ENCODE measurements at places on chromosomes 7 and 10. TPM values are rescaled to one million over a fixed set of nuclear protein-coding genes. Genes with fewer than 3 reads are reported as not detected.

GRCh38 chr7:155452505-155453295 lies 5.2 kb upstream of the EN2 start:
- peaks cover 29% of the 10 kb centered on the region for H3K4me1 ChIP-seq
- DNase-seq, result no peak
- H3K27ac ChIP-seq, result no peak overlapping the region
- no peak overlapping the region for H3K4me3 ChIP-seq

Gene LIPJ
- not detected for total RNA-seq

DNA sequence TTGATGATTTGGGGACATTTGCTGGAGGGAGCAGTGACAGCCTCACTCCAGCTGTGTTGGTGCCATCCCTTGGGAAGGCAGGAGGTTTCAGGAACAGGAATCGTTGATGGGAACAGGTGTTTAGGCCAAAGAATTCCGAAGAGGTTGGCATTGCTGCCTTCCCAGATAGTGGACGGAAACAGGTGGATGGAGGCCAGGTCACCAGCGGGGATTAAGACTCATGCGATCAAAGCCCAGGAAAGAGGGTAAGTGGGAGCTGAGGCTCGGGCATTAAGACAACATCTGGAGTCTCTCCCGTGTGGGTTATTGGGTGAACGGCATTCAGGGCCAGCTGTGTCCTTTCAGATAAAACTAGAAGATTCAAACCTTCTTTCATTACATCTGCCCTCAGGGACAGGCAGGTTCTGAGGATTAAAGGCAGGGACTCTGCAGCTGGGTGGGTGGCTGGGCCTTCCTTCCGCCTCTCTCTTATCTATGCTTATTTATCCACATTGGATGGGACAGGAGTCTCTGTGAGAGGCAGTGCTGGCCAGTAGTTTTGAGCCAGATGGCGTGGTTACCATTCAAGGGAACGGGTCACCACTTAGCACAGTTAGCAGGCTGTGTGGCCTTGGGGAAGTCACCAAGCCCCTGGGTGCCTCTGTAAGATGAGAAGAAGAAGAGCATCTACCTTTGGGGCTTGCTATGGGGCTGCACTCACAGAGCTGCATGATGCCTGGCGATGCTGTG lies 67.6 kb downstream of the INSIG1 start:
- no peak overlapping the region for H3K4me3 ChIP-seq
- H3K4me1 ChIP-seq, result no peaks in the 10 kb centered on the region
- H3K27me3 ChIP-seq, result no peaks in the 10 kb centered on the region
- H3K36me3 ChIP-seq, result no peaks in the 10 kb centered on the region

DNA sequence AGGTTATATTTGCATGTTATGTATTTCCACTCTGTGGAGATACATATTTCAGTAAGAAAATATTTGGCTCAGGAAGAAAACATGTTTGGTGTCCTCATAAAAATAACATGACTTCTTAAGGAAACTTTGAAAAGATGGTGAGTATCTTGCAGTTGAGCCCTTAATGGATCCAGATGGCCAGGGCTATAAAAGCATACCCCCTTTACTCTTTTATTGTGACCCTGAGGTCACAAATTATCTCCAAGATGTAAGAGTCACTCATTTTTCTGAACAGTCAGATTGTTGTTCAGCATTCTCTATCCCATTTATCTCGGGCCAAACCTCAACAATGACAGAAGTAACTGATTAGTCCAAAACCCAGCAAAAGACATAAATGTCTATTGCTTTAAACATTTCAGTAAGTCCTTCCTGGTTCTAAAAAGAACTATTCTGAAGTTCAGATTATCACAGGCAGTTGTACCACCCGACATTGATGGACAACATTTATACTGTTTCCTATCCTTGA lies 539.4 kb downstream of the PARD3 start:
- H3K4me1 ChIP-seq, result no peaks in the 10 kb centered on the region
- DNase-seq, result no peak
- no peaks in the 10 kb centered on the region for H3K27me3 ChIP-seq
- no peak overlapping the region for H3K27ac ChIP-seq
- no peak overlapping the region for H3K4me3 ChIP-seq

DNA sequence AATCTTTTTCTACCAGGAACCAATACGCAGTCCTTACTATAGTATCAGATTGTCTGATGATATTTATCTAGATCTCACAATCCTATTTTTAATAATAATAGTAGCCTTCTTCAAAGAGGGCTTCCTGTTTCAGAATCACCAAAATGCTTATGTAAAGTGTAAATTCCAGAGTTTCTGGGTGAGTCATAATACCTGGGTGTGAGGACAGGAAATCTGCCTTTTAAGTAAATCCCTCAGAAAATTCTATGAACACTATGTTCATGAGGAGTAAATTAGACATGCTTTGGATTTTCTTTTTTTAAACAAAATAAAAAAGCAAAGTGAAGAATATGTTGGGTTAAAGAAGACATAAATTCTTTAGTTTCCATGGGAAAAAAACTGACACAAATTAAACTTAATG lies 20.5 kb downstream of the DKK1 start:
- H3K4me1 ChIP-seq, result no peaks in the 10 kb centered on the region
- H3K36me3 ChIP-seq, result no peaks in the 10 kb centered on the region
- DNase-seq, result no peak
- H3K4me3 ChIP-seq, result no peak overlapping the region
- H3K27ac ChIP-seq, result no peak overlapping the region

DNA sequence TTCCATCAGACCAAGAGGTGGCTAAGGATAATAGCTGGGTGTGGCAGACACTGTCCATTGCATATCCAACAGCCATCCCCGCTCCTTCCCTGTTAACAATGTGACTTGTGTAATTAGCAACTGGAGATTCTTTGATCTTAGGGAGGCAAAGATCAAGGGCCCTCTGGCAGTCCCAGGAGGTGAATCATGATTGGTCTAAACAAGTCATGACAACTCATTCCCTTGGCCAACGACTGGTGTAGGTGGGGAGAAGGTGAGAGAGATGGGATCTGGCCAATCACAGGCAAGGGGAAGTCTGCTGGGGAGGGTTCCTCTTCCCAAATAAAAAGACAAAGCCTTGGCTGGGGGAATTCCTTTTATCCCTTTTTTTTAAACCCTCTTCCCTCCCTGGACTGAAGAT lies 46.2 kb upstream of the COMTD1 start:
- H3K4me1 ChIP-seq, result peaks cover 41% of the 10 kb centered on the region
- no peaks in the 10 kb centered on the region for H3K36me3 ChIP-seq
- no peak overlapping the region for H3K27ac ChIP-seq
- no peak overlapping the region for H3K4me3 ChIP-seq
- no peaks in the 10 kb centered on the region for H3K27me3 ChIP-seq

DNA sequence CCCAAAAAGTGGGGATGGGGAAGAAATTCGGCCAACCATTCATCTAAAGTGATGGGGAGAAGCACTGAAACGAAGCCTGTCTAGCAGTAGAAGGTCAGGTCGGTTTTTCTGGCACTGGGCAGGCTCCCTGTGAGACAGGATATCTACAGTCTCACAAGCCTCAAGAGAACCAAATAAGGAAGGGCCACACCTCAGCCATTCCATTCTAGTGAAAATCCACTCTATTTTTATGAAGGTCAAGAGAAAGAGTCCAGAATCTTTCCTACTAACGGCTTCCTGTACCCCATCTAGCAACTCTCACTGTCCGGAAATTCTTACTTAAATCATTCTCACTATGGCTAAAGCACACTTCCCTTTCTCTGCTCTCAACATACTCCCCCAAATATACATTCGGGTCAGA lies 267.1 kb downstream of the PRPF18 start:
- no peak for DNase-seq
- H3K4me3 ChIP-seq, result no peak overlapping the region
- H3K36me3 ChIP-seq, result no peaks in the 10 kb centered on the region
- H3K27ac ChIP-seq, result peak overlapping the region; percentile 45
- H3K27me3 ChIP-seq, result no peaks in the 10 kb centered on the region

- H3K36me3 ChIP-seq, result no peaks in the 10 kb centered on the region
- H3K4me1 ChIP-seq, result peaks cover 7% of the 10 kb centered on the region
- H3K4me3 ChIP-seq, result no peak overlapping the region
- no peak for DNase-seq
- H3K27me3 ChIP-seq, result no peaks in the 10 kb centered on the region
Observed at GRCh38 chr10:77964811-77965210, 38.3 kb upstream of the DLG5 start.

DNA sequence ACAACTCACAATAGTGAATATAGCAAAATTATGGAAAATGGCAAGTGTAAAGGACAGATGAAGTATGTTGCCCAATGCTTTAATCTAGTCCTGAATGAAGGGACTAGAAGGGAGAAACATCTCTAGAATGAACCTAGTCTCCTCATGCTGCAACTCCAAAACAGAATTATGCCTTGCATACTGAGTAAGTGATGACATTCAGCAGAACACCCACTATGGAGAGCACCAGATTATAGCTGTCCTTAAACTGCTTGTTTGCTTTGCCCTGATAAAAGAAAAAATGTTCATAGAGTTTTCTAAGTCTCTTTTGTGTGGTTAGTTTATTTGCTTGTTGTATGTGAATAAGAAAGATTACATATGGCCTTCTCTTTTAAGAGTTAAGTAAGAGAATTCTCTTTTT lies 7.8 kb upstream of the HGF start:
- H3K4me3 ChIP-seq, result no peak overlapping the region
- no peak for DNase-seq
- H3K36me3 ChIP-seq, result no peaks in the 10 kb centered on the region
- no peak overlapping the region for H3K27ac ChIP-seq
- no peaks in the 10 kb centered on the region for H3K4me1 ChIP-seq

DNA sequence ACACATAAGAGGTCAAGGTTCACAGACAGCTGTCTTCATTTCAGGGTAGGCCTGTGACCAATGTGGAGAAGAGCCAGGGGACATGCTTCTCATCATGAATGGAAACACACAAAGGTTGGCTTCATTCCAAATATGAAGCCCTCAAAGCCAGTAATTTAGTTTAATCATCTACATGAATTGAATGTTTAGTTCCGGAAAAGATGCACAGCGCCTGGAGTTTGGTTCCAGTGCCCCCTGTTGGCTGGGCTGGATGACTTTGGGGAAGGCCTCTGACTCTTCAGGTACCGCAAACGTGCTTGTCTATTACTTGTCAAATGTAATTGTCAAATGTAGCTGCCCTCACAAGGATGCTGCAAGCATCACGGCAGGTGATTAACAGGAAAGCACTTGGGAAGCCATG lies 130.7 kb downstream of the ADRA2A start:
- no peaks in the 10 kb centered on the region for H3K4me1 ChIP-seq
- H3K27ac ChIP-seq, result no peak overlapping the region
- H3K27me3 ChIP-seq, result no peaks in the 10 kb centered on the region
- DNase-seq, result no peak
- no peak overlapping the region for H3K4me3 ChIP-seq

Gene RAPGEF5
- total RNA-seq, result 32.4 TPM

DNA sequence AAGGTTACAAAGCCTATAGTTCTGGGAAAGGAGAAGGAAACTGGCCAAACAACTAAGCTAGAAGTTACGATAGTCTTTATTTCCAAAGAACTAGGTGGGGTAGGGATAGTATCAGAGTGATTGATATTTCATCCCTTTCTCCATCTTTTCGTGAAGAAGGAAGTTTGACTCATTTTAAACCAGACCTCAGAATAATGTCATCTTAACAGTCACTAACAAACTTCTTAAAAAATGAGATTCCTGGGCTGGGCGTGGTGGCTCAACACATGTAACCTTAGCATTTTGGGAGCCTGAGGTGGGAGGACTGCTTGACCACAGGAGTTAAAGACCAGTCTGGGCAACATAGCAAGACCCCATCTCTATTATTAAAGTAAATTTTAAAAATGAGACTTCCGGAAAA lies 69.4 kb downstream of the ARL4A start:
- H3K4me1 ChIP-seq, result no peaks in the 10 kb centered on the region
- no peaks in the 10 kb centered on the region for H3K27me3 ChIP-seq
- no peaks in the 10 kb centered on the region for H3K36me3 ChIP-seq

DNA sequence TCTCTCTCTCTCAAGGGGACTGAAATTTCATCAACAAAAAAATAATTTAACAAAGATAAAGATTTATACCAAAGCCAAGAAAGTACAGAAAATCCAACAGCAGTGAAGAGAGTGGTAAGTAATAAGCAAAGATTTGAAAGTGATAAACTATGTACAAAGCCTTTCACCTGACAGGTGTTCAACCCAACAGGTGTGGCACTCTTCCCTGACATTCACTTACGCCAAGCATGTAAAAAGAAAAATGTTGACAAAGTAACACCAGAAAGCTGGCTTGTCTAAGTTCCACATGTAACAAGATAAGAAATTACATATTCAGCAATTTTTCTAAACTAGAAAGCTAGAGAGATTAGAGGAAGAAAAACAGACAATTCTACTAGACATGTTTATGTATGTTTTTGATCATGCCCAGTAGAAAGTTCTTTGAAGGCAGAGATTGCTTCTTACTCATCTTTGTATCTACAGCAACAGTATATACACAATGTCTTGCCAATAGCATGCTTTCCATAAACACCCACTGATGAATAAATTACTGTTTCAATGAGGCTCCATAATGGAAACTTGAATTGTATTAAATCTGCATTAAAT lies 468.5 kb downstream of the PARD3 start:
- H3K27me3 ChIP-seq, result no peaks in the 10 kb centered on the region
- no peak overlapping the region for H3K27ac ChIP-seq
- no peaks in the 10 kb centered on the region for H3K4me1 ChIP-seq
- DNase-seq, result no peak

GRCh38 chr7:72152161-72153131 lies 259.7 kb downstream of the CALN1 start:
- no peak overlapping the region for H3K27ac ChIP-seq
- H3K27me3 ChIP-seq, result no peaks in the 10 kb centered on the region
- H3K4me1 ChIP-seq, result no peaks in the 10 kb centered on the region
- H3K36me3 ChIP-seq, result no peaks in the 10 kb centered on the region
- H3K4me3 ChIP-seq, result no peak overlapping the region

DNA sequence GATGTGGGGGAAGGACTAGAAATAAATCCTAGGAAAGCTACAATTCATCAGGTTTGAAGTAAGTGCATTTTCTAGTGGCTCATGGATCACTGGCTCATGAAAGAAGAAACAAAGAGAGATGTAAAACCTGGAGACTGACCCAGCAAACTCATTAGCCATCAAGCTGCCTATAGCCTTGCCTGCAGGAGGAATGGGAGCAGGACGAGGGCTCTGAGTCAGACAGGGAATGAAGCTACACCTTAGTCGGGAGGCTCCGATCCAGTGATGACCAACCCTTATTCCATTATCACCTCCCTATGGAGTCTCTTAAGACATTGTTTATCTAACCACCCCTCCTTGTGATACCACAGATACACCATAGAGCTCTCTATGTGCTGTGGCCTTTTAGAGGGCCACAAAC lies 112.5 kb upstream of the WDR11 start:
- no peaks in the 10 kb centered on the region for H3K4me1 ChIP-seq
- no peak for DNase-seq
- no peaks in the 10 kb centered on the region for H3K36me3 ChIP-seq
- H3K27me3 ChIP-seq, result no peaks in the 10 kb centered on the region
- H3K27ac ChIP-seq, result no peak overlapping the region

Gene PAPOLB
- not detected for total RNA-seq

DNA sequence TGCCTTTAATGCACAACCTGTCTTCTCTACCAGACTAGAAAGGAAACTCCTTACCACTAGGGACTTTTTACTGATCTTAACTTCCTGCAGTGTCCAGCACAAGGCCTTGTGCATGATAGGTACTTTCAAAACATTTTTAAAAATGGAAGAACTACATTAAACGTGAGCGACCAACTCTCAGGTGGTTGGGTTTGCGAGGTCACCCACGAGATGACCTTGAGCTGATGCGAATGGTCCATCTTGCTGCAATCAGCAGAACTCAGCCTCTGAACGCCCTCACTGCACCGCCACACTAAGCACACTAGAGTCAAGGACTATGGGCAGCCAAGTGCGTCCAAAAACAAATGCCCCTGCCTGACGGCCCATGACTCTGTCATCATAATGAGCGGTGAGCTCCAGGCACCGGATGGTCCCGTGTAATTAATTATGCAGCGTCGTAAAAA lies 34.9 kb upstream of the PTF1A start:
- no peak overlapping the region for H3K27ac ChIP-seq
- no peak overlapping the region for H3K4me3 ChIP-seq
- no peaks in the 10 kb centered on the region for H3K36me3 ChIP-seq
- no peaks in the 10 kb centered on the region for H3K27me3 ChIP-seq
- peaks cover 9% of the 10 kb centered on the region for H3K4me1 ChIP-seq
